Panc1 (cell line): ENCODE measurements at places on chromosomes 5 and 9. TPM values are rescaled to one million over a fixed set of nuclear protein-coding genes. Genes with fewer than 3 reads are reported as not detected.

The MEF2C gene
- 9.9 TPM for total RNA-seq

The FGD3 gene
- 0.80 TPM for total RNA-seq

The PCDHB8 gene
- 7.6 TPM for total RNA-seq

The PCA3 gene
- not detected for total RNA-seq

The SLC28A3 gene
- total RNA-seq = not detected

The C1QTNF2 gene
- total RNA-seq = 0.44 TPM

The RECK gene
- total RNA-seq = 13.2 TPM

The CDK9 gene
- total RNA-seq = 48.7 TPM

The LHX6 gene
- 0.62 TPM for total RNA-seq

The LRRTM2 gene
- total RNA-seq = not detected

The TXNDC8 gene
- not detected for total RNA-seq
